Iris pigment epithelial cell (primary cell): ENCODE measurements at places on chromosomes 3 and 15.

DNA sequence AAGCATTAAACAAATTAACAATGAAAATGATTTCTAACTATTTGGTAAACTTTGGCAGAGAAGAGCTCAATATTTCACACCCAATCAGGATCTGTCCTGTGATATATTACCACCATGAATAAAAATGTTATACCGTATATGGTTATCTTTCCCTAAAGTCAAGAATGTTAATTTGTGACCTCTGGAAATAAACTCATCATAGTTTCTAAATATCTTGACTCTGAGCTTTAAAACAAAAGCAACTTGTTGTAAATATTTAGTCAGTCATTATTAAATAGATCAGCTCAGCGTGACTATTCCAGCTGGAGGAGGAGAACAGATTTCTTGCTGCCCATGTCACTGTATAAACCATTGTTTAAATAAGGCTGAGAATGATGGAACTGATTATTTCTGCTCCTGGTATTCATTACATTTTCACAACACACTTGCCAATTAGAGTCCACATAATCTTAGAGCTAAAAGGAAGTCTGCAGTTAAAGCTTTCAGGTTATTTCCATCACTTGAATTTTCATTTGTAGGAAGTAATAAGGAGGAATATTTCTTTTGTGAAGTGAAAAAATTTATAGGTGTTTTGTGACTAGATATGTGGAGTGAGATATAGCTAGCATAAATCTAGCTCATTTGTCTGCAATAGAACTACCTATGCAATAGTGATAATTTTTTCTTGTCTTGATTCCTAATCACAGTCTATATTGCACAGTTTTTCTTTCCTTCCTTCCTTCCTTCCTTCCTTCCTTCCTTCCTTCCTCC, 106.5 kb upstream of the P2RY1 start:
- no peak for DNase-seq

DNA sequence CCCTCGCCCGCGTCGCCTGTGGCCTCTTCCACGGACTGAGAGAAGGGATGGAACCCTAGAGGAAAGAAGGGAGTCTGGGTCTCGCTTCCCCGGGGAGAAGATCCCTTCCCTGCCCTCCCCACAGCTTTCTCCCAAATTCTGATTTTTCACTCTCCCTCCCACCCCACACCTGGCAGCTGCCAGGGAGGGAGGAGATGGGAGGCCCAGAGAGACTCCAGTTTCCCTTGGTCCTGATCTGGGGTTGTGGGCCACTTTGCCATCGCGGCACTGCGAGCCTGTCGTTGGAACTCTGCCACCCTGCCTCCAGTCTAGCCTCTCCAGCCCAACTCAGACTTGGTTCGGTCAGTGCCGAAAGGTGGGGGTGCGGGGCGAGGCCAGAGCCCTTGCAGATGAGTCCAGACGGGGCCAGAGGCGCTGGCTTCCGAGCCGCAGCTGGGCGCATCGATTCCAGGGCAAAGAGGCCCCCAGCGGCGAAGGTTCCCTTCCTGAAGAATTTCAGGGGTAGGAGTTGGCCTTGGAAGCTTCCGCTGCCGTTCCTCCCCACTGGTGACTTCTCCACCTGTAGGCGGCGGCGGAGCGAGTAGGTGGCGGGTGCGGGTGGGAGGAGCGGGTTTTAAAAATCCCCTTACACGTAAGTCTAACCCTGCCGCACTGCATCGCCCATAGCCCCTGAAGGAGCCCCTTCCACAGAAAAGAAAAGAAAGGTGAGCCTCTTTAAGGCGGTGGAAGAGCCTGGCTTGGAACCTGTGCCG, 5.2 kb downstream of the WNT5A start:
- DNase-seq = peak; percentile 53

DNA sequence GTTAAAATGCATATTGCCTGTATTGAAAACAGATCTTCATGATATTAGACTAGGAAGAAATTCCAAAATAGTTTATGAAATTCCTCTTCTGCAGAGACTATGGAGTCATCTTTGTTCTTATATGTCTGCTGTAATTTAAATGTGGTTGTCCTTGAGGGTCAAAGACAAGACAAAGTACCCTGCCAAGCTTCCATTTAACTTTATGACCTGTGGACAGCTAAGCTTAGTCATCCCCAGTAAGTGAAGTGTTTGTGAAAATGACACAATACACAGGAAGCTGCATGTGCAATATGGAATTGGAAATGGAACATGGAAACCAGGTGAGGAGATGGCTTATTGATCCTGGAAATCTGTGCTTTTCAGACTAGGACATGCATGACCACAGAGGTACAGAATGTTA, 68.5 kb upstream of the GBE1 start:
- DNase-seq = no peak

GRCh38 chr3:77256584-77257503, 216.9 kb downstream of the ROBO2 start:
- no peak for DNase-seq

GRCh38 chr3:27509376-27509775, 25.2 kb upstream of the SLC4A7 start:
- no peak for DNase-seq

DNA sequence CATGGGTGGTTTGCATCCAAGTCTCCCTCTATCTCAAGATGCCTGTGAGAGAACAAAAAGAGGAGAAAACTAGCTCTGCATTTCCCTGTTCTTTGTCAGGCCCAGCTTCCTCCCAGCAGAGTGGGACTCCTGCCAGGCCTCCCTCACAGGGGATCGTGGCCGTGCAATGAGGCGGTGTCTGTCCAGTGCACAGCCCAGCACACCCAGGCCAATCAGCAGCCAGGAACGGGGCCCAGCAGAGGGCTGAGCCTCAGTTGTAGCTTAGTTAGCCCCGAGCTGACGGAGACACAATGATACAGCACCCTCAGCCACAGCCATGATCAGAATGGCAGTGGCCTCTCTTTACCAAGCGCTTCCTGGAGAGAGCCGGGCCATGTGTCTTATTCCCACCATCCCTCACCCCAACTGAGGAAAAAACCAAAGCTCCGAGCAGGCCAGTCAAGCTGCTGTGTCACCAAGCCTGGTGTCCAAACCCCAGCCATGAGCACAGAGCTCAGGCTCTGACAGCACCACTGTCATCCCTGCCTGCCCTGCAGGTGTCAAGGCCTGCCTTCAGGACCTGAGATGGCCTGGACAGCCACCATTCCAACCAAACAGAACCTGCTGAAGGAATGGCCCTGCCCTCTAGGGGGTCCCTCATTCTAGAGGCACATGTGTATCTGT, 71.1 kb downstream of the DNAJB8 start:
- DNase-seq = peak; percentile 72

DNA sequence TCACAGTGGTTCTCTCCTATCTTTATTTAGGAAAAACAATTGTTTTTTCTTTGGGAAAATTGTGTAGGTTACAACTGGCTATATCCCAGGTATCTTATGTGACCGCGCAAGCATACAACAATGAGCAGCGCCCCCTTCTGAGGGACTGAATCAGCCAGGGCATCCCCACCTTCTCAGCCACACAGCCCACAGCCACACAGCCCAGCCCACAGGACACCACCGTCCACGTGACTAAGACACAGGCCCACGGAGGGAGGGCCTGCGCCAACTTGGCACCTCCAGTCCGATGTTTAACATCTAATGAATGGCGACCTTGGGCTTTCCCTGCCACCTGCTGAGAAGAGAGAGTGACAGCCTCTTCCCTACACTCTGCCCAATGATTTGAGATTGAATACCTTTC, 68.1 kb downstream of the ATP10A start:
- no peak for DNase-seq

DNA sequence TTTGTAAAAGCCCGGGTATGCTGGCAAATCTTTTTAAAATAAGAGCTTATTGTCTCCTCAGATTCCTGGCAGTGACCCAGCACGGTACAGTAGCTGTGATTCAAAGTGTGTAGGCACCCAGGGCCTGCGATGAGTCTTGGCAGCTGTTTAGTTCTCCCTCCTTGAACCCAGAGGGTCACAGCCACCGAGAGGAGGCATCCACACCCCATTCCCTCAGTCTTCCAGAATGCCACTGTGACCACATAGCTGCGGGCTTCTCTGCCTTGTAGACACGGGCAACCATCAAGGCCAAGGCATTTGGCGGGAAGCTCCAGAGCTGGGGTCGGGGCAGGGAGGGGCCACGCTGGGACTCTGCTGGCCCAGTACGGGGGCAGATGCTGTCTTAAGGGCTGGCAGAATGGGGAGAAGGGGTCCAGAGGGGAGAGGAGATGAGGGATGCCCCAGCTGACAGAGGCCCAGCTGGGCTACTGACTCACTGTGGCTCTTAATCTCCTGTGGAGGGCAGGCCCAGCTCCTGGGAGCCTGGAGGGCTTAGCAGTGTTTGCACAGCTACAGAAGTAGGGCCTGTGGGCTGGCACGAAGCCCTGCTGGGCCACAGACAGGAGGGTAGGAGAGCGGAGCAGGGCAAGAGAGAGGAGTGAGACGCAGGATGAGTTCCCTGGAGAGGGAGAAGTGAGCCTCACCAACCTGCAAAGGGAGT, 68.8 kb upstream of the DLG1 start:
- peak; percentile 95 for DNase-seq

DNA sequence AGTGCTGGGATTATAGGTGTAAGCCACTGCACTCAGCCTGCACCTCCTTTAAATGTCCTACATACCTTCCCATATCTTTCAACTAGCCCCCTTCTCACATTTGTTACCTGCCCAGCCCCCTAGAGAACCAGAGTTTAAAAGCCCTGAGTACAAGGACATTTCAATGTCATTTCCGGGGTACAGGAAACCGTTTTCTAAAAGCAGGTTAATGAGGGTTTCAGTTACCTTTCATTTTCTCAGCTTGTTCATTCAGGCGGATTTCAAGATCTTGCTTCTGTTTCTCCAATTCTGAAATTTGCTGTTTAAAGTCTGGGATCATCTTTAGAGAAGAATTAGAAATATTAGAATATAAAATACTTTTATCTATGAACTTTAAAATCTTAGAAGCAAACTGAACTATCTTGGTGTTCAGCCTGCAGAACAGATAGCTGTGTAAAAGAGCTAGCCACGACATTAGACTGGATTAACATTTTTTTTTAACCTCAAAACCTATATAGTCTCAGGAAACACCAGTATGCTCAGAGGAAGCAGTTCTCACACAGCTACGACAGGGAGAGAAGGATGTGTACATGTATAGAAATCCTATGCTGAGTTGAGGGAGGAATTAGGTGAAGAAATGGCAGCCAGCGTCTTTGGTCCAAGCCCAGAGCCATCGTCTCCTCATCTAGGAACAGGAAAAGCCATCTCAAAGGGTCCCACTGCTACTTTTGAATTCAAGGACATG, 29.9 kb upstream of the GNB5 start:
- DNase-seq = no peak

DNA sequence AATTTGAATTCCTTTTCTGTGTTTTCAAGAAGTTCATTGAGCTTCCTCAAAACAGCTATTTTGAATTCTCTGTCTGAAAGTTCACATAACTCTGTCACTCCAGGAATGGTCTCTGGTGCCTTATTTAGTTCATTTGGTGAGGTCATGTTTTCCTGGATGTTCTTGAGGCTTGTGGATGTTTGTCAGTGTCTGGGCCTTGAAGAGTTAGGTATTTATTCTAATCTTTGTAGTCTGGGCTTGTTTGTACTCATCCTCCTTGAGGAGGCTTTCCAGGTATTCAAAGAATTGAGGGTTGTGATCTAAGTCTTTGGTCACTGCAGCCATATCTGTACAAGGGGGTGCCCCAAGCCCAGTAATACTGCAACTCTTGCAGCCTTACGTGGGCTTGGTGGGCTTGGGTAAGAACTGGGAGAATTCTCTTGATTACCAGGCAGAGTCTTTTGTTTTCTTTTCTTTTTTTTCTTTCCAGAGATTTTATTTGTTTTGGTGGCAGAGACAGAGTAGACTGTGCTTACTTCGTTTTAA, 19.3 kb upstream of the CCNDBP1 start:
- peak; percentile 59 for DNase-seq
